SK-N-SH (cell line): ENCODE measurements at places on chromosomes 2 and 18.

DNA sequence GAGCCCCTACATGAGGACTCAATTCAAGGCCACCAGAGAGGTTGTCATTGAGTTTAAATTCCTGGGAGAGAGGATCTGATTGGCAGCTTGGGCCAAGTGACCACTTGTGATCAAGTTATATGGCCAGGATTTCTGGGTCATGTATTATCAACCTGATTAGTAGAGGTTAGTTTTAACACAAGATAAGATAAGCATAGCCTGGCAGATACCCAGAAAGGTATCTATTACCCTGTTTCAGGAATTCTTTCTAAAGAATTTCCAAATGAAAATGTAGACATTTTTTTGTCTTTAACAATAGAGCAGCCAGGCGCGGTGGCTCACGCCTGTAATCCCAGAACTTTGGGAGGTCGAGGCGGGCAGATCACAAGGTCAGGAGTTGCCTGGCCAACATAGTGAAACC is 50.5 kb downstream of the BABAM2 start:
- no peak for DNase-seq

DNA sequence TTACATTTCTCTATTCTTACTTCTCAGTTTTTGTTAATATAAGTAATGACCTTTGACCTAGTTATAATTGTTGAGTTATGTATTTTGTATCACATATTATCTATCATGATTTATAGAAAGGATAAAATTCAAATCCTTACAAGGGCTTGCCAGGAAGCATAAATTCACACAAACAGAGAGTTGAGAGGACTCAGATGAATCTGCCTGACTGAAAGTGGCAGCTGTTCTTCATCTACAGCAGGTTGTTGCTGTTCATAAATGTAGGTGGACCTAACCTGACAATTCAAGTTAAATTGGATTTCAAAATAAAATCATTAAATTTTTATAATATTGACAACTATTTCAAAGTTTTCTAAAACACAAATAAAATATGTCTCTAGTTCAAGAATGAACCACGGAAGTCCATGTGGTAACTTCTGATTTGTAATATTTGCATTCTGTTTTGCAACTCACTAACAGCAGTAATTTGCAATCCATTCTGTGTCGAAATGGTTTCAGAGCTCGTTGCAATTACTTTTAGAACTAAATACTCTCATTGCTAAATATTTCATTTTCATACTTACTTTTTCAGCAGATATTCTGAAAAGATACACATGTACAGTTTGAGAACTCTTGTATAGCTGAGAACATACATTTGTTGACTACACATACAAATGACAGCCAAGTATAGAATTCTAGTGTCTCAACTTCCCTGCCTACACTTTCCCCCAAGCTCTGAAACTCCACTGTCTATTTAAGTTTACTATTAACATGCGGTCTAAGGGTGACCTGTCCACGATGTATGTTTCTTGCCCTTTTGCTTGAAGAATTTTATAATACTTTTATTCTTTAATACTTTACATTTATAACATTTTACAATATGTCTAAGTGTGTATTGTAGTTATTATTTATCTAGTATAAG is 25.7 kb downstream of the SCN7A start:
- DNase-seq, result no peak

GRCh38 chr2:102251042-102251848 is 60.1 kb upstream of the IL1RL1 start:
- DNase-seq, result peak; percentile 45

DNA sequence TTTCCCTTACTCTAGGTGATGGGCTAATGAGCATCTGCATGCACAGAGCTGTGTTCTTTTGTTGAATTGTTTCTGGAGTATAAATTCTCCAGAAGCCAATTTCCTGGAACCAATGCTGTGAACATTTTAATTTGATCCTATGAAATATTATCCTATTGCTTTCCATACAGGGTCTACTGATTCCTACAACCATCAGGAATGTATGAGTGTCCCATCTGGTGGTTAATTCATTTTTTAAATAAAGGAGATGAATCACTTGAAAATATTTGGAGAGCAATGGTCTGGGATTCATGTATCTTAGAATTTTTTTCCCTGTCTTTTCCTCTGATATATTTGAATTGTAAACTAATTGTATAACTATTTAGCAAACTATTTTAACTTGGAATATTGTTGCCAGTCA is 14.0 kb downstream of the KIF5C start:
- no peak for DNase-seq

DNA sequence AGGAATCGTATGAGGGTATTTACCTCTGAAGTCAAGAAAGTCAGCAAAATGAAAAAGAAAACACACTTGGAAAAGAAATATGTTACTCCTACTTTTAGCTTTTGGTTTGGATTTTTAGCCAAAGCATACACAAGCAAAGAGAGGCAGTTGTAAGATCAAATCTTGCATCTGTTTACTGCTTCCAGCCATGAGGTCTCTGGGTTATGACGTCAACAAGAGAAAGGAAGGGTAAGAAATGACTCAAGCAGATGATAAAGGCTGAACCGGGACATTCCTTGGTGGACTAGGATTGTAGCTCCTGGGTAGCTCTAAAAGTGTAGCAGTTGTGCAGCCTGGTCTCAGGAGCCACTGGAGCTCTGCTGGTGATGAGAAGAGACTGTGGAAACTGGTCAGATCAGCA is 16.8 kb downstream of the CTNNA2 start:
- no peak for DNase-seq

GRCh38 chr2:123912171-123912570 is 112.9 kb upstream of the CNTNAP5 start:
- DNase-seq, result no peak

DNA sequence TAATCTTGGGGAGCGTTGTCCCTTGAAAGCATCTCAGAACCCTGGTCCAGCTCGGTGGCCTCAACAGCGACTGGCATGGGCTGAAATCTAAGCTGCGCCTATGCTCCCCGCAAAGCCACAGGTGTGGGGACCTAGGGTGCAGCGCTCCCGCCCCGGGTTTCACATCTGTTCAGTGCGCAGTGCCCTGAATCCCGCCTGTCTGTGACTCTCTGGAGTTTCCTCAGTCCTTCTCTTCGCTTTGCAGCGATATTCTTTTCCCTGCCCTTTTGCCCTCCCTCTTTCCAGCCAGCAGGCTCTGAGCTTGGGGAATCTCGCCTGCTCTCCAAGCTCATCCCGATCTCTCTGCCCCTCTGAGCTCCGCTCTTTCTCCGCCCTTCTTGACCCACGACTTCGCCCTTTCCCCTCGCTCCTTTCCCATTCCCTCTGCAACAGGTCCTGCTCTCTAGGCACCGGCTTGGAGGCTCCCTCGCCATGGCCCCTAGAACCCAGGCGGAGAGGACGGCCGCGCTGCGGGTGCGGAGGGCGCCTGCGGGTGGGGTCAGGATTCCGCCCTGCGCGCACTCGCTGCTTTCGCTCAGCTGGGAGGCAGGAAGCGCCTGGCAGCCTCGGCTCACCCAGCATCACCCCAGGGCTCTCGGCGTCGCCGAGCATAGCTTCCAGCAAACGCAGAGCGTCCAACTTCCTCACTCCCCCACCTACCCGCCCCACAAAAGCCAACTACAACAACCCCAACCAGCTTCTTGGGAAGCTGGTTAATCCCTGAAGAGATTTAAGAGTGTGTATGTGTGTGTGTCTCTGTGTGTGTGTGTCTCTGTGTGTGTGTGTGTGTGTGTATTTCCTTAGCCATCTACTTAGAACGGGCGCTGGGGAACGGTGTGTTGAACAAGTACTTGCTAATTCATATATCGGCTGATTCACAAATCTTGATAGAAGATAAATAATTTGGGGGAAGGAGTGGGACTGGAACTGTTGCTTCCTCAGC is 1.1 kb downstream of the GRP start:
- peak; percentile 56 for DNase-seq

DNA sequence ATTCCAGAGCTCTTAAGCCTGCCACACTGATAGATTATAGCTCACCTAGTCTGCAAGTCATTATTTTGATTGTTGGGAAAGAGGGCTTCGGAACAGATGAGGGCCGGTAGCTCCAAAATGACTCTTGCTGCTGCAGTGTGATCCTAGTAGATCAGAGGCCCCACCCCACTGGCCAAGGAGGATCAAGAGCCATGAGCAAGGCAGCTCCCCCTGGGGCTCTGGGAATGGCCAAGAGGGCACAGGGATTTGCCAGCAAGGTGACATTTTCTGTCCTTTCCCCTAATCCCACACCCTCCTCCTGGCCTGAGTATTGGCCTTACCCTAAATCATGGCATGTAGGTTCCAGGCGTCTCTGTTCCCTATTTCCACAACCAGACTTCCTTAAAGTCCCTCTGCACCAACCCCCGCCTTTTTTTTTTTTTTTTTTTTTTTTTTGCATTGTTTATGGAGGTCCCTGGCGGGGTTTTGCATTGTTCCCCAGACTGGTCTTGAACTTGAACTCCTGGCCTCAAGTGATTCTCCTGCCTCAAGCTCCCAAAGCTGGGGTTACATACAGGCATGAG is 36.5 kb downstream of the EIF4E2 start:
- DNase-seq, result no peak
